ENCODE measurements at places on chromosomes 1 and 21. TPM values are rescaled to one million over a fixed set of nuclear protein-coding genes. Genes with fewer than 3 reads are reported as not detected.

GRCh38 chr1:5508669-5509330 lies 483.4 kb downstream of the NPHP4 start:
- DNase-seq = no peak

DNA sequence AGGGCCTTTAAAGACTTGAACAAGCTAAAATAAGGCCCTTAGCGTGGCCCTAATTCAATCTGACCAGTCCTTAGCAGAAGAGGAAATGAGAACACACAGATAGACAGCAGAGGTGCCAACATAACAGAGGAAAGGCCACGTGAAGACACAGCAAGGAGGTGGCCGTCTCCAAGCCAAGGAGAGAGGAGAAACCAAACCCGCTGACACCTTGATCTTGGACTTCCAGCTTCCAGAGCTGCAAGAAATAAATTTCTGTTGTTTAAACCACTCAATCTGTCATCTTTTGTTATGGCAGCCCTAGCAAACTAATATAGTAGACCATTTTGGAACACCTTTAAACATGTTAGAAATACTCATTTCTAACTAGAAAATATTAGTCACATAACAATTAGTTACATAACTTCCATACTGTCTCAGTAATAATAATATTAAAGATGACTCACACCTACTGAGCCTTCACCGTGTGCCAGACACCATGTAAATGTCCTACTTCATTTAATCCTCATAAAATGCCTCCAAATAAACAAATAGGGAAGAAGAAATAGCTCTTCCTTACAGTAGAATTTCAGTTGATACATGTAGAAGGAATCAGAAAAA lies 47.9 kb downstream of the S1PR1 start:
- no peak for DNase-seq

DNA sequence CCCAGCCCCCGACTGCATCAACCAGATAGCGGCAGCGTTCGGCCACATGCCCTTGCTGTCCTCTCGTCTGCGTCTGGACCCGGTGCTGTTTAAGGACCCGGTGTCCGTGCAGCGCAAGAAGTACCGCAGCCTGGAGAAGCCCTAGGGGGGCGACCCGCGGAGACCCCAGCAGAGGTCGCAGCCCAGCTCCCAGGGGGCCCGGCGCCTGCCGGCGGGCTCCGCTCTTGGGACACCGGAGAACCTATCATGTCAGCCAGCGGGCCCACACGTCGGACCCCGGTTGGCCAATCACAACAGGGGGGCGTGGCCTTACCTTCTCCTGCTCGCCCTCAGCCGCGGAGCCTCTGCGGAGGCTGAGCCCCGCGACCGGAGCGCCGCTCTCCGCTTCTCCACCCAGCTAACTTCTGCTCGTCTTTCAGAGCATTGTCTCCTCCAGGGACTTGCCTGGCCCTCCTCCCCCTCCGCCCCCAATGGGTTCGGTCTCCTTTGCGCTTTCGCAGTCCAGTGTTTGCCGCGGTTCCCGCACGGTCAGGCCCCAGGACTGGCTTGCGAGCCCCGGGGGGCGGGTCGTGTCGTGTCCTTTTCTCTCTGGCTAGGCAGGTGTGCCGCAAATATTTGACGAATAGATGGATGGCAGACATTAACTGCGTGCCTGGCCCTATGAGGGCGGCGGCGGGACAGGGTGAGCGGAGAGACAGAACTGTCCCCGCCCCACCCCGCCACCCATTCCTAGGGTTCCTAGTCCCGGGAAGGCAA lies 10.5 kb downstream of the SLC30A2 start:
- peak; percentile 98 for DNase-seq

- DNase-seq = no peak
Measured at GRCh38 chr1:203475012-203475981, at the start of gene PRELP. TSS of gene PRELP (plus strand) at chr1:203475806. CDS start at chr1:203483185, 7,379 bp downstream.

- DNase-seq = no peak
Measured at GRCh38 chr1:232322162-232322734, 307.7 kb downstream of the SIPA1L2 start.

DNA sequence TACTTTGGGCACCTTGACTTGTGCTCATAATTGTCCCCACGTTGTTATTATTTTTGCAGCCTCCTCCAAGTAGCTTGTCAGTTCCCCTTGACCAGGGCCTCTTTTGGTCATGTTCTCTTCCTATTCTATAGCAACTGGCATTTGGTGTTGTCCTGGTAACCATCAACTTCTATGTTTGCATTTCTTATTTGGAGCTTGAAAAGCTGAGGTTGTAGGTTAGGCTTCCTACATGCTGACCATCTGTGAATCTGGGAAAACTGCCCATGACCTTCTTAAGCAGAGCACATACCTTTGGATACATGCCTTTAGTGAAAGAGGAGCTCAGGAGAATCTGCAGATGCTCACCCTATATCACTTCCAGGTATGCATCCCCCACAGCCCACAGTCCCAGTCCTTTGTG lies 160.8 kb downstream of the HHAT start:
- DNase-seq = no peak

GRCh38 chr1:48870596-48870995 lies 93.9 kb upstream of the BEND5 start:
- no peak for DNase-seq

DNA sequence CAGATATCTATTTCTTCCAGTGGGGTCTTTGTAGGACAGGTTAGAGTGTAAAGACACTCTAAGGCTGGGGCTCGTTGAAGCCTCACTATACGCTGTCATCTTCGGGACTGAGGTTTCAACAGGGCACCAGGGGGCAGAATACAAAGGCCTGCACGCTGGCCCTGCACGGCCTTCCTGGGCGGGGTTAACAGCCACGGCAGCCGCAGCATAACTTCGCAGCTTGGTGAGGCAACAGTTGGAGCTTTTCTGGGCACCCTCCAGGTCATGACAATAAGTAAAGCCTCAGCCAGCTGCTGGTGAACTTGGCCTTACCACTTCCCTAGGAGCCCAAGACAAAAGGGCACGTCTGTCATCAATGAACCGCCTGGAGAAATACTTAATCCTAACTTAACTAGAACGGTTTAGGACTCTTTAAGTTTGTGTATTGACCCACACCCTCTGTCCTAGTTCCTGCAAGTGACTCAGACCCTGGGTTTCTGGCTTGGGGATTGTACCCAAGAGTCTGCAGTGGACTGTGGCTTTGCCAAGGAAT lies 2.3 kb upstream of the RUNX1 start:
- peak; percentile 93 for DNase-seq

- DNase-seq = no peak
Measured at GRCh38 chr1:214912127-214912526, 170.4 kb upstream of the KCNK2 start.

- DNase-seq = peak; percentile 62
Measured at GRCh38 chr1:40032240-40032891, 8.2 kb upstream of the CAP1 start.

DNA sequence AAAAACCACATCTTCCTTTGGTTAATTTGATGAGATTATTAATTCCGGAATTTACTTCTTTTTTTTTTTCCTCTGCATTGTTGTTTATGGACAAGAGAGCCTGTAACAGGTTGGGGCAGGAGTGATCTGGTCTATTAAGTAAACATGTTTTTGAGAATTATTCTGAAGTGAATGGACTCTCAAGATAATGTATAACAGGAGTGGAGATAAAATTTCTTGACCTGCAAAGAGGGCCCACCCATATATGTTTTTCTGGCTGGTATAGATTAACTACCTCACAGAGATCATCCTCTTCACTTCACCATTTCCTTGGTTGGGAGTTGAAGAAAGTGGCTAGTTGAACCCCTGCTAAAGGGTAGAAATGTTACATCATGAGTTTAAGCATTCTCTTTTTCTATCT lies 10.7 kb downstream of the DDI2 start:
- DNase-seq = no peak

DNA sequence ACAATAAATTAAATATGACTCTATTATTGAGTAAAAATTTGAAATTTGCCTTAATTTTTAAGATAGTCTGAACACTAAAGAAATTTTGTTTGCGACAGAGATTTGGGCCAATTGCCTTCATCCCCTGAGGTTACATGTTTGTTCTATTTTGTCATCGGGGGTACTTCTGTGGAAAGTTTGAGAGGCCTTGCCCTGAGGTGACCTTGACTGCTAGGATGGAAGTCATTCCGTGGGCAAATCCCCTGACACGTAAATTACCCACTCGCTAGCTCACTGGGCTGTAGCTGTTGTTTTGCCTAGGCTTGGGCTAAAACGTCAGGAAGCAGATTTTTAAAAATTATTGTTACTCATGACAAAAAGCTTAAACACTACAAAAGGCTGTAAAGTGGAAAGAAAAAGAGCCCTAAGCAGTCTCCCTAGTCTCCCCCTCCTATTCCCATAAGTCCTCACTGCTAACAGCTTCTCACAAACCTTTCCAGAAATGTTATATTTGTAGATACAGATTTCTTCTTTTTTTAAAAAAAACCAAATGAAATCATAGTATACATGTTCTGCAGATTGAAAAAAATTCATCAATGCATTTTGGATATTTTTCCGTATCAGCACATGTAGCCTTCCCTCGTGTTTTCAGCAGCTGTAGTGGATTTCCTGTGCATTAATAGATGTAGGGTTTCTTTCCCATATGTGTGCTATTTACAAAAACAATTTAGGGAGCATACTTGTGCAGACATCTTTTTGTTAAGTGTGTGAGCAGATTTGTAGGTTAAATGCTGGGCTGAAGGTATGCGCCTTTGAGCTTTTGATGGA lies 142.7 kb downstream of the MRPS6 start:
- no peak for DNase-seq

DNA sequence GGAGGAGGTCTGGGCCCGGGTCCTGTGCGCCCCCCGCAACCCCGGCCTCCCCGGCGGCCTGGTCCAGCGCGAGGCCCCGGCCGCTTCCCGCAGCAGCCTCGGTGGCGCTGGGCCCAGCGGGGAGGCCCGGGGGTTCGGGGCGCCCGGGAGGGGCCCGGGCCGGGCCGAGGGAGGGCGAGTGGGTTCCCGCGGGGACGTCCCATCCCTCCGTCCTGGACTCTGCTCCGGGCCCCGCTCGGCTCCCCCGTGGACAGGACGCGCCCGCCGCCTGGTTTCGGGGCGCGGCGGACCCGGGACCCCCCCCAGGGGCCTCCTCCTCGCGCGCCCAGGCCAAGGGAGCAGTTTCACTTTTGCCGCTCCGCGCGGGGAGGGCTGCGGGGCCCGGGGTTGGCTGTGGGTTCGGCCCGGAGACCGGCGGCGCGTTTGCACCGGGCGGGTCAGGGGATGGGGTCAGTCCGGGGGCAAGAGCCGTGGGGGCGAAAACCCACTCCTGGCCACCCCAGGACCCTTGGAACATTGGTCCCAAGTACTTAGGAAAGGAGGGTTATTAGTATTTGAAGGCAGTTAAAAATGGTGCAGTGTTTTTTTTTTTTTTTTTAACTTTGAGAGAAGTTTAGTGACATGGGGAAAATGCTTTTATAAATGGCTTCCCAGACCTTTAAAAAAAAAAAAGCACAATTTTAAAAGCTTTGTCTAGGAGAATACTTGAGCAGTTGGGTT lies 677 bp downstream of the AGPAT3 start:
- DNase-seq = peak; percentile 69

GRCh38 chr21:45560106-45561021 lies 18.1 kb upstream of the SLC19A1 start:
- DNase-seq = peak; percentile 29

- DNase-seq = no peak
Measured at GRCh38 chr1:237197470-237198425, 155.8 kb downstream of the RYR2 start.

- no peak for DNase-seq
Measured at GRCh38 chr1:44947774-44948311, 38.6 kb downstream of the EIF2B3 start.

GRCh38 chr1:24963099-24963872 lies 33.2 kb upstream of the RUNX3 start:
- no peak for DNase-seq

- no peak for DNase-seq
Measured at GRCh38 chr1:94597701-94598100, 56.1 kb upstream of the F3 start.

- peak; percentile 53 for DNase-seq
Measured at GRCh38 chr1:119141020-119141424, 569 bp upstream of the WARS2 start.

DNA sequence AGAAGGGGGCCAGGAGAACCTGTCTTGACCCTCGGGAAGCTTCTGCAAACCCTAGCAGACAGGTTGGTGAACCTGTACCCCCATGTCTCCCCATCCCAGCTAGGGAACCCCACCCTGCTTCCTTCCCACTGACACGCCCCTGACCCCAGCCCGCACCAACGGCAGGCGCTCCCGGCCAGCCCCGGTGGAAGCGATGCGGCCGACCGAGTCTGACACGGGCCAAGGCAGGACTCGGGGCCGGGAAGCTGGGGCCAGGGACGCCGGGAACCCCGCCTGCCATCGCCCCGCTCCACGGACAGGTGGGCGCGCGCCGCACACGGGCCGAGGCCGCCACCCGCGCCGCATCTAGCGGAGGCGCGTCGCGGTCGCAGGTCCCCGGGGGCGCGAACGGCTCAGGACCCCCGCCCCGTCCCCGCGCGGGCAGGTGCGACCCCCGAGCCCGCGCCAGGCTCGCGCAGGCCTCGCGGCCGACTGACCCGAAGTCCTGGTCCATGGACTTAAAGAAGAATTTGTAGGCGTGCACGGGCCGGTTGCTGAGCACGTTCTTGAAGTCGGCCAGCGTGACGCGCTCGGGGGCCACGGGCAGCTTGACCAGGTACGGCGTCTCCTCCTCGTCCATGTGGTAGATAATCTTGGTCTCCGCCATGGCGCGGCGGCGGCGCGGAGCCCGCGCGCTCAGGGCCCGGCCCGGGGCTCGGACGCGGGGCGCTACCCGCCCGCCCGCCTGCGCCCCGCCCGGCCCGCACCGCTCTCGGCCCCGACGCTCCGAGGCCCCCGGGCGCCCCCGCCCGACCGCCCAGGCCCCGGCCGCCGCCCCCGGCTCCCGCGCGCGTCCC lies 580 bp downstream of the DVL1 start:
- DNase-seq = no peak

DNA sequence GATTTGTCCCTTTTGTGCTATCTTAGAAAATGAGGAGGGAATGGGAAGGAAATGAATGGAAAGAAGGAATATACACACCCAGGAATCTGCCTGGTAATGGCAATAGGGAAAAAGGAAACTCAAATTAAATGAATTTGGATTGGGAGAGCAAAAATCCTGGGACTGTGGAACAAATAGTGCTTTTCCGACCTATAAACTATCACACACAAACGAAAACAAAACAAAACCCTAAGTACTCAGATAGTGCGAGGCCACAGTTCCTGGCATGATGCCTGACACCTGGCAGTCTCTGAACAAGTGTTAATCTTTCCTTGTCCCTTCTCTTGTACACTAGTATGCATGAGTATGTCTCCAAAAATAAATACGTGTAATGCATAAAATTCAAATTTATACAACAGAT lies 319.8 kb upstream of the SPAG17 start:
- DNase-seq = no peak

GRCh38 chr1:112776688-112777087 lies 61.6 kb upstream of the PPM1J start:
- no peak for DNase-seq

- no peak for DNase-seq
Measured at GRCh38 chr1:85058311-85058710, 10.0 kb upstream of the MCOLN3 start.

HFM1 gene
- 1.2 TPM for total RNA-seq

GJB5 gene
- total RNA-seq = not detected

PTPRU gene
- 16.0 TPM for total RNA-seq

ARHGAP30 gene
- total RNA-seq = 20.5 TPM

ZNF648 gene
- not detected for total RNA-seq

CD2 gene
- total RNA-seq = 4.3 TPM

DNAJC6 gene
- total RNA-seq = 3.8 TPM

COL6A1 gene
- total RNA-seq = 593 TPM

NEGR1 gene
- total RNA-seq = 50.3 TPM

GPR153 gene
- total RNA-seq = 17.0 TPM

ADAMTS4 gene
- 207 TPM for total RNA-seq

GUCA2B gene
- not detected for total RNA-seq

Measured in aorta (tissue), 5 donors.